ENCODE measurements at places on chromosomes 2 and 18.

GRCh38 chr2:217614498-217614897, 388.3 kb downstream of the TNS1 start:
- DNase-seq: no peak

DNA sequence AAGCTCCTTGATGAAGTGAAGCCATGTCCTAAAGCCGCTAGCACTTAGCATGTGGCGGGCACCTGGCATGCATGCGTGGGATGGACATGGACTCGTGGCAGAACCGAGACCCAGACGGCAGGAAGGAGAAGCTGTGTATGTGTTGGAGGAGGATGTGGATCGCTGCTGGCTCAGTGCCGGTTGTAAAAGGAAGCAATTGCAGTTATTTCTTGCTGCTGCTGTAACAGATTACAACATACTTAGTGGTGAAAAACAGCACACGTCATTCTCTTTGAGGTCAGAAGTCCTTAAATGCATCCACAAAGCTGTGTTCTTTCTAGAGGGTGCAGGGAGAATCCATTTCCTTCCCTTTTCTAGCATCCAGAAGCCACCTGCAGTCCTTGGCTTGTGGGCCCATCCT, 74.6 kb downstream of the AGAP1 start:
- DNase-seq: no peak

- no peak for DNase-seq
Measured at GRCh38 chr2:16686641-16687040, 21.0 kb upstream of the CYRIA start.

GRCh38 chr2:200483729-200484198, 26.1 kb downstream of the KCTD18 start:
- DNase-seq: no peak

DNA sequence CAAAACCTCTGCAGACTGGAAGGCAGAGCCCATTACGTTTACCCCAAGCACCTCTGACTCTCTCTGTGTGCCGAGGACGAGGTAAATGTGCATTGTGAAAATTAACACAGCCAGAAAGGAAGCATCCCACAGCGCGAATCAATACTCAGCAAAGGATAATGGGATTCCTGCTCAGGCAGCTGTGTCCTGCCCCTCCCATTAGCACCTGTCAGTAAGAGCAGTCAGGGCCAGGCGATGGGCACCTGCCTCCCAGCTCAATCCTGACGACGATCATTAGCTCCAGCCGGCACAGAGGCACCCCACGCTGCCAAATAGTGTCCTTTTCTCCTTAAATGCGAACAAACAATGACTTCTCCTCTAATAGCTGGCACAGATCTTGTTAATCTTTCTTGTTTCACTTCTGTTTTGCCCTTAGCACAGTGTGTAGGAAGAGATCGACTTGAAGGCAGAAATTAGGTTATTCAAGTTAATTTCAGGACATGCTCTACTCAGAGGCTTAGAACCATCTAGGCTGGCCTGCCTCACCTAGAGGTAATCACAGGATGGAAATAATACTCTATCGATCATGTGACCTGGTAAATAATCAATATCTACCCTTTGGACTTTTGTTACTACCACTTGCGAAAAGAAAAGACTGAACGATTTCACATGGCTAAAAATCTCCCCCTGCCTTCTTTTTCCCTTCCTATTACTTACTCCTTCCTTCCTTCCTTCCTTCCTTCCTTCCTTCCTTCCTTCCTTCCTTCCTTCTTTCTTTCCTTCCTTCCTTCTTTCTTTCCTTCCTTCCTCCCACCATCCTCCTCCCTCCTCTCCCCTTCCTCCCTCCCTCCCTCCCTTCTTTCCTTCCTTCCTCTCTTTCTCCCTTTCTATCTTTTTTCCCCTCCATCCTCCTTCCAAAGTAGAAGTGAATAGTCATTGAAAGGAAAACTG, 487.9 kb upstream of the ID2 start:
- no peak for DNase-seq

GRCh38 chr2:36333350-36334012, 22.1 kb upstream of the CRIM1 start:
- no peak for DNase-seq

GRCh38 chr2:49978341-49978740, 824.0 kb upstream of the FSHR start:
- DNase-seq: no peak

DNA sequence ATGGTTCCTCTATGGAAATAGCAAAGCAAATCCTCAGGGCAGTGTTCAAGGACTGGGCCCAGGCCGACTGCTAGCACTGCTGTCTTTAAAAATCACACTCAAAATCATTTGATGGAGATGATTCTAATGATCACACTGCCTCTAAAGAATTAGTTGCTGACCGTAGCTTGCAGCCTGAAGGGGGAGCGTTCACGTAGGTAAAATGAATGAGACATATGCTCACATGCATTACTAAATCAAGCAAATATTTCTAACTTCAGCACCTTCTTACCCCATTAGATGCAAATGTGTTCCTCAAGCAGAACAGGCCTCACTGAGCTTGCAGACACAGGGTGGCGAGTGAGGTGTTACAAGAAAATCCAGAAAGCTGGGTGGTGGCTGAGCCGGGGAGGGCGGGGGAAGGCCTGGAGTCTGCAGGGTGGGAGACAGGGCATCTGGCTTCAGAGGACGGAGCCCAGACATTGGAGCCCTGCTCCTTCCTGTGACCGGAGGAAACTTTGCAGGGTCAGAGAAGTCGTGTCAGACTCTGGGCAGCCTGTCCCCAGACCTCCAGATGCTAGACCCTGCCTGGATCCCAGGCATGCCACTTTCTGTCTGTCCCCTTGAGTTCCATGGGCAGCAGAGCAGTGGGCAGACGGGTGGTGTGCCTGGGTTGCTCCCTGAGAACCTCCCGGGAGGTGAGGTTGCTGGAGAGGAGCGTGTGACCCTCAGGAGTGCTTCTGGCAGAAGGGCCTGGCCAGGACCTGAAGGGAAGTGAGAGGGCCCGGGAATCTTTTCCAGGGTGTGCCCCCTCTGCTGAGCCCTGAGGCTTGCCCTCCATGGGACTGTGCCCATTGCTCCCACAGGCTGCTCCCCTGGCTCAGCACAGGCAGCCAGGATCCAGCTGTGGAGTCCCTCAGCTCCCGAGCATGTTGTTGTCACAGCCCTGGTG, 7.1 kb upstream of the NPPC start:
- DNase-seq: no peak

- no peak for DNase-seq
Measured at GRCh38 chr2:66303471-66303870, 131.5 kb upstream of the MEIS1 start.

GRCh38 chr2:173567493-173567892, 212.8 kb downstream of the CDCA7 start:
- no peak for DNase-seq

GRCh38 chr2:151049746-151050145, 211.9 kb downstream of the RBM43 start:
- no peak for DNase-seq

DNA sequence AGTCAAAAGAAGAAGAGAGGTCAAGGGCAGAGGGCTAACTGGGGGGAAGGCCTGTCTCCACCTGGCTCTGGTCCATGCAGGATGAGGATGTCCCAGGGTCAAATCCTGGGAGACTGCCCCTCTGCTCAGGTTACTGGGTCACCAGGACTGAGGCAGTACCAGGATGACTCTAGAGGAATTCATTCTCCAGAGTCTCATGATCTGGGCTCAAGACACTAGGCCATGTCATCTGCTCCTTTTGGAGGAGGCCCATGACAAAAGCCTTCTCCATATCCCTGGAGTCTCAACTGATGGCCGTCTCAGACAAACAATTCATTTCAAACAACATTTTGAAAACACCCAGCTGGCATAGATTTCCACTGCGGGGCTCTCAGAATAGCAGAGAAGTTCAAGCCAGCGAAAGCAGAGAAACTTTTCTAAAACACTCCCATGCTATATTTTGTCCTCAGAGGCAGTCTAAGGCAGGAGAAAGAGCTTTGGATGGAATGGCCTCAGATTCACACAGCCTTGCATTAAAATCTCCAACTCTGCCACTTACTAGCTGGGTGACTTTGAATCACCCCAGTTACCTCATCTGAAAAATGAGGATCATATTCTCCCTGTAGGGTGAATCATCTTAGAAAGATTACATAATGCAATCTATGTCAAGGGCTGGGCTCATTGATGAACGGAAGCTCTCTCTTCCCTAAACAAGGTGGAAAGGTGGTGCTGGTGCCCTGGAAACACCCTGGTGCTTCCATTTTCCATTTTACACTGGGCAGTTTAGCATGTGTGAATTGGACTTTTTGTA, 48.8 kb upstream of the LCLAT1 start:
- no peak for DNase-seq

GRCh38 chr2:211133766-211134165, 577.4 kb downstream of the CPS1 start:
- no peak for DNase-seq

DNA sequence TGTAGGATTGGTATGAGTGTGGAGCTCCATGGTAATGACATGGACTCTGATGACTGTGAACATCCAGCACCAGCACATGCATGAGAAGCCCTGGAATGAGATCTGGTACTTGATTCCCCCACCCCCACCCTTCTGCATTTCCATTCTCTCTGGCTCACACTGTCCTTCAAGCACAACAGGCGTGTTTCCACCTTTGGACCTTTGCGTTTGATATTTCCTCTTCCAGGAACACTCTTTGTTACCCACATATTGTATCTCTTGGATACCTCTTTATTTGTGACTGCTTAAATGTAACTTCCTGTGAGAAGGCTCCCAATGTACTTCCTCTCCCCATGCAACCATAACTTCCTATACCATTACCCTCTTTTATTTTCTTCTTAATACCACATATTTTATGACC, 263.8 kb downstream of the HNMT start:
- no peak for DNase-seq

All from GDM1 (cell line).